SJSA1 (cell line): ENCODE measurements at places on chromosomes 4 and X. TPM values are rescaled to one million over a fixed set of nuclear protein-coding genes. Genes with fewer than 3 reads are reported as not detected.

C4orf36 gene
- 0.41 and 2.8 TPM in 2 replicates for total RNA-seq

DUX4 gene
- not detected in 2 replicates for total RNA-seq

ITGB1BP2 gene
- 0.74 TPM in 1 of 2 replicates, not detected in the other for total RNA-seq

DRP2 gene
- total RNA-seq: 0.03 TPM in 1 of 2 replicates, not detected in the other

FOXO4 gene
- total RNA-seq: not detected in 2 replicates

- H3K27ac ChIP-seq: peak overlapping the region; percentile 48
- H3K36me3 ChIP-seq: peaks cover 34% of the 10 kb centered on the region
- H3K4me3 ChIP-seq: no peak overlapping the region
- peak; percentile 16 for DNase-seq
- H3K4me1 ChIP-seq: peaks cover 10% of the 10 kb centered on the region
Observed at GRCh38 chr4:67522851-67523671, 22.2 kb downstream of the CENPC start.

- no peaks in the 10 kb centered on the region for H3K27me3 ChIP-seq
- H3K4me3 ChIP-seq: no peak overlapping the region
- no peaks in the 10 kb centered on the region for H3K36me3 ChIP-seq
- no peak overlapping the region for H3K27ac ChIP-seq
- no peaks in the 10 kb centered on the region for H3K4me1 ChIP-seq
Observed at GRCh38 chr4:78459327-78459726, 92.2 kb upstream of the ANXA3 start.

GRCh38 chr4:7652451-7652881 lies 217.7 kb upstream of the PSAPL1 start:
- H3K36me3 ChIP-seq: no peaks in the 10 kb centered on the region
- H3K4me1 ChIP-seq: peaks cover 28% of the 10 kb centered on the region
- H3K4me3 ChIP-seq: no peak overlapping the region

- peak; percentile 74 for DNase-seq
- H3K27me3 ChIP-seq: no peaks in the 10 kb centered on the region
- H3K27ac ChIP-seq: no peak overlapping the region
- peaks cover 65% of the 10 kb centered on the region for H3K4me1 ChIP-seq
Observed at GRCh38 chr4:125317525-125317877, 2.7 kb downstream of the FAT4 start.

DNA sequence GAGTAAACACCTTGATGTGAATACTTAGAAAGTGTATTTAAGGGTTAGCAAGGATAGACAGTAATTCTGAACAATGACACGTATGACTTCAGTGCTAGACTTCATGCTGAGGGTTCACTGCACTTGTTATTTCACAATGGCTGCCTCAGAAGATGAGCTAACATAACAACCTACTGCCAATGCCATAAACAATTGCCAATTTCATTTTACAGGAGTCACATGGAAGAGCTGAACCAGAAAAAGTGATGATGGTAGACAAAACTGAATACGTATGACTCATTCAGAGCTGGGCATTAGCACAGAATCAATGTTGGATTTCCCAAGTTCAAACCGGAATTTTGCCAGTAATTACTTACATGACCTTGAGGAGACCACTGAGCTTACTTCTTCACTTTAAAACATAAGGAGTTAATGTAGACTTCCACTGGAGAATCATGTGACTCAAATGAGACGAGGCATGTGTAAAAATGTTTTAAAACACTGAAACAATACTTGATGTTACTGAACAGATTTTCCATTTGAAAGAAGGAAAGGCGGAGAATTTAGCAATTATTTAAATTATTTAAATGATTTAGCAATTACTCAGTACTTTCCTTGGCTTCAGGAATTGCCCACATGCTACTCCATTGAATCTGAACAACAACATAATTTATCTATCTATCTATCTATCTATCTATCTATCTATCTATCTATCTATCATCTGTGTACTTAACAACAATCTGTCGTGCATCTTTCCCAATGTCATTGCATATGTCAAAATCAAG lies 868.5 kb upstream of the SLIT2 start:
- no peaks in the 10 kb centered on the region for H3K36me3 ChIP-seq
- no peak for DNase-seq
- H3K27me3 ChIP-seq: no peaks in the 10 kb centered on the region
- H3K27ac ChIP-seq: no peak overlapping the region

DNA sequence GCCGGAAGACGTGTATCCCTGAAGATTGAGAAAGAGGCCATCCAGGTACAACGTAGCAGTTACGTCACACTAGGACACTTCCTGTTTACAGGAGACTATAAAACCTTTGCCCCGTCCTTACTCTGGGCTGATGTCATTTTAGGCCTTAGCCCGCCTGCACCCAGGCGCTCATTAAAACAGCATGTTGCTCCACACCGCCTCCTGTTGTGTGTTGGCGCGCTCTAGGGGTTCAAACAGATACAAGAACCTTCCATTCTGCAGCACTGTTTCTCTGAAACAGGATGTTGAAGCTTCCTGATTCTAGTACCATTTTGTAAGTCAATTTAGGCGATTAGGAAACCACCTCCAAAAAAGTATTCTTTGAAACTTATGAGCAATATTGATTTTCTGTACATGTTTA lies 722.1 kb downstream of the PCDH7 start:
- no peaks in the 10 kb centered on the region for H3K36me3 ChIP-seq
- no peaks in the 10 kb centered on the region for H3K4me1 ChIP-seq
- H3K27ac ChIP-seq: no peak overlapping the region
- no peak overlapping the region for H3K4me3 ChIP-seq
- DNase-seq: no peak

DNA sequence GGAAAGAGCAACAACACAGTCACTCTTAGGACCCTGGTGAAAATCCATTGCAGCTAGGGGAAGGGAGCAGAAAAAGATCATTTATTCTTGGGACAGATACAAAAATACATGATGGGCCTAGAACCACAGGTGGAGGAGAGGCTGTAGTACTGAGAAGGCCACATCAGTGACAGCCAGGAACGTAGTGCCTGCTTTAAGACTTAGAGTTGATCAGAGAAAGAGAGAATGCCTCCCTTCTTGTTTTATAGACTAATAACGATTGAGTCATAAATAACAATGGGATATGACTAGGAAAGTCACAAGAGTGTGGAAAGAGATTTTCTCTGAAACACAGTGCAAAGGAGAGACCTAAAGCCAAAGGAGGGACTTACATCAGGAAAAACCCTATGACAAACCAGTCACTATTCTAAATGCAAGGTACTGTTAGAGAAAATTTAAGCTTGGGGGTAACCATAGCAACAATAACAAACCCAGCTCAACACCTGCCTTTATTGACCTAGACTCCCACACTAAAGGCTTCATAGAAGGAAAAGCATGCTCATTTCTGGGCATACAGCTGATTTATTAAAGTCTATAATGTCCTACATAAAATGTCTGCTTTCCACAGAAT lies 1015.0 kb upstream of the GRID2 start:
- no peaks in the 10 kb centered on the region for H3K36me3 ChIP-seq
- no peak for DNase-seq
- no peak overlapping the region for H3K27ac ChIP-seq
- no peaks in the 10 kb centered on the region for H3K27me3 ChIP-seq

- no peak overlapping the region for H3K4me3 ChIP-seq
- H3K4me1 ChIP-seq: no peaks in the 10 kb centered on the region
- no peaks in the 10 kb centered on the region for H3K36me3 ChIP-seq
- DNase-seq: no peak
- H3K27me3 ChIP-seq: no peaks in the 10 kb centered on the region
- no peak overlapping the region for H3K27ac ChIP-seq
Observed at GRCh38 chrX:84155938-84156337, 32.1 kb downstream of the RPS6KA6 start.

GRCh38 chr4:109078724-109079123 lies 223.7 kb downstream of the COL25A1 start:
- H3K27ac ChIP-seq: peak overlapping the region; percentile 22; the same call in 1 of the 2 replicates
- H3K27me3 ChIP-seq: no peaks in the 10 kb centered on the region
- H3K4me1 ChIP-seq: peaks cover 16% of the 10 kb centered on the region
- peak; percentile 27 for DNase-seq
- no peak overlapping the region for H3K4me3 ChIP-seq

- no peaks in the 10 kb centered on the region for H3K27me3 ChIP-seq
- no peaks in the 10 kb centered on the region for H3K4me1 ChIP-seq
- H3K36me3 ChIP-seq: no peaks in the 10 kb centered on the region
- DNase-seq: peak; percentile 13
Observed at GRCh38 chr4:7425591-7426468, 8.9 kb downstream of the PSAPL1 start.
